ENCODE measurements at places on chromosomes 4 and X.
A peak's percentile ranks its signal among the peaks of the same experiment; 100 is the strongest.

DNA sequence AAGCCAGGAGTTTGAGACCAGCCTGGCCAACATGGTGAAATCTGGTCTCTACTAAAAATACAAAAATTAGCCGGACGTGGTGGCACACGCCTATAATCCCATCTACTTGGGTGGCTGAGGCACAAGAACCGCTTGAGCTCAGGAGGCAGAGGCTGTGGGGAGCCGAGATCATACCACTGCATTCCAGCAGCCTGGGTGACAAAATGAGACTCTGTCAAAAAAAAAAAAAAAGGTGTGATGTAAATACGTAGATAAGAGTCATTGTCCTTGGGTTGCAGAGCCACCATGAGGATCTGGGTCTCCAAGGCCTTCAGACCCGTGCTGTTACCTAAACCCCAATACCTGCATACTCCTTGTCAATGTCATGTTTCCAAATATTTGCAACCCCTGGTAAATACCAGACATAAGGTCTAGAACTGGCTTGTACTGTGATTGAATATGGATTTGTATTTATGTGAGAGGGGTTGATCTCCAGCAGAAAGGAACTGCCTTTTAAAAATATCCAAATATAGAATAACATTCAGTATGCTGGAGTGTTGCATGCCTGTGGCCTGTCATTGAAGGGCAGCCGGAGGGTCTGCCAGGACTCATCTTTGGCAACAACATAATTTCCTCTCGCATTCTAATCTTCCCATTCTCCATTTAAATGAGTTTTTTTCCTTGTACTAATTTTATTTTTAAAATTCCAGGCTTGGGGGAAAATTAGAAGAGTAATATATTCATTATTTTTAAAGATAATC, 40.4 kb downstream of the ATXN3L start:
- no peak for DNase-seq

- DNase-seq, result no peak
These were observed 620.0 kb downstream of the ANKRD50 start for GRCh38 chr4:124092541-124092984.

DNA sequence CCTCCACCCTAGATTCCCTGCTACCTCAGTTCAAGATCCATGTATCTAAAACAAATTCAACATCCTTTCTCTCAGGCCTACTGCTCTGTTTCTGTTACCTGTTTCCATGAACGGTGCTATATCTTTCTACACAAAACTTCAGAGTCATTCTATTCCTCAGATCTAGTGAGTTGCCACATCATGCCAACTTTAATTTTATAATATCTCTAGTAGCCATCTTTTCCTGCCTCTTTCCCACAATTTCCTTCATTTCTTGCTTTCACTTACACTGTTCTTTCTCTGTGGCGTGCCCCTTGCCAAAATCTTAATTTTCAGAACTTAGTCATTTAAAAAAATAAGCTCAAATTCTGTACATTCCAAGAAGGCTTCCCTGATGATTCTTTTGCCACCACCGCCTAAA, 15.2 kb downstream of the GUCY1A1 start:
- no peak for DNase-seq

DNA sequence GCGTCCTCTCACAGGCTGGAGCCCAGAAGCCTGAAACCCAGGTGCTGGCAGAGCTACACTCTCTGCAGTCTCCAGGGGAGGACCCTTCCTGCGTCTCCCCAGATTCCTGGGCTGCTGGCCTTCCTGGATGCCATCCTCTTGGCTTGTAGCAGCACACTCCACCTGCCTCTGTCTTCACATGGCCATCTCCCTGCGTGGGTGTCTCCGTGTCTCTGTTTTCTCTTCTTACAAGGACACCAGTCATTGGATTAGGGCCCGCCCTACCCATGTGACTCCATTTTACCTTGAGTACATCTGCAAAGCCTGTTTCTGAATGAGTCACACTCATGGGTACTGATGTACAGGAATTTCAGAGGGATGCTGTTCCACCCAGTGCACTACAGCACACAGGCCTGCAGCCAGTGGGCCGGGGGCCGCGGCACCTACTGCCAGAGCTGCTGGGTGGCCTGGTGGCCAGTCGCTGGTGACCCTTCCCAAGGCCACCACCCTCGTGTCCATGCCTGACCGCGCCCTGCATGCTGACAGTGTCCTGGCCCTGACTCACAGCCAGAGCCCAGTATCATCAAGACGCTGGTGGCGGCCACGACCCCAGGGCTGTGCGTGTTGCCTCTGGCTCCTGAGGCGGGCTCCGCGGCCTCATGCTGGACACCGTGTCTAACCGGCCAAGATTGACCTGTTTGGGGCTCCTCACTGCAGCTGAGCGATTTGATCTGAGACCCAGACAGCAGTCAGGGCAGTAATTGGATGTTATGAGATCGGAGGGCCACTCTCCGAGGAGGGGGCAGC, 63.6 kb upstream of the NKX1-1 start:
- no peak for DNase-seq

DNA sequence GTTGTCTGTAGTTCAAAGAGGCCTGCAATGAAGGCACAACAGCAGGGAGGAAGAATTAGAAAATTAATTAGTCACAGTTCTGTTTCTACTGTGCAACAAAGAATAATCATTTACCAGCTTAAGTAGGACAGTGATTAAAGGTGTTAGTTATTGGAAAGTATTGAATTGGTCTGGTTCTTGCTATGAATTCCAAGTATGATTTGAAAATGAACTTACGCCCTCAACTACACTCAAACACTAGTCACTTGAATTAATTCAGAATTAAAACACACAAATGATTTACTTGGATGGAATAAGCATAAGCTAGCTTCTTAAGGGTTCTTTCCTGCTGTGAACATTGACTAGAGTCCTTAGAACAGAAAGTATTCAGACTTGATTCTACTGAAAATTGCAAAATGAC, 69.9 kb upstream of the EXOC1L start:
- no peak for DNase-seq

DNA sequence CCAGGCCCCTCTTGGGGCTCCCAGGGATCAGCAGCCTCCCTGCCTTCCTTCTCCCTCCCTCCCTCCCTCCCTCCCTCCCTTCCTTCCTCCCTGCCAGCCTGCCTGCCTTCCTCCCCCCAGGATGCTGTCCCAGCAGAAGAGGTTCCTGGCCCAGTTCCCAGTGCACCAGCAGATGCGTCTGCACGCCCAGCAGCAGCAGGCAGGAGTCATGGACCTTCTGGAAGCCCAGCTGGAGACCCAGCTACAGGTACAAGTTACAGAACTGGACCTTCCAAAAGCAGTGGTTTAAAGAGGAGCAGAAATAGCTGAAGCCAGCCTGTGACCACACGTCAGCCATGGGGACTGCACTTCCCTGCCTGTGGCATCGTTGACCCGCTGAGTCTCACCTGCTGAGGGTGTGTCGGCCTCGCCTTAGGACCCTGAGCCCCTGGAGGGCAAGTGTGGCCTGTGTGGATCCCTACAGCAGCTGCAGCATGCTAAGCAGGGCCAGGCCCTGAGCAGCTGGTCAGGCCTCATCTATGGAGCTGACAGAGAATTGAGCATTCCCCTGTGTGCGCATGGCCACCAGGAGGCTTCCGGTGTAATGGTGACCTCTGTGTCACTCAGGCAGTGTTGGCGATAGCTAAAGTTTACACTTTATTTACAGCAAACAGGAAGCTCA, 84.7 kb downstream of the CRMP1 start:
- no peak for DNase-seq

GRCh38 chr4:114921790-114922591, 191.4 kb downstream of the NDST4 start:
- DNase-seq, result no peak

DNA sequence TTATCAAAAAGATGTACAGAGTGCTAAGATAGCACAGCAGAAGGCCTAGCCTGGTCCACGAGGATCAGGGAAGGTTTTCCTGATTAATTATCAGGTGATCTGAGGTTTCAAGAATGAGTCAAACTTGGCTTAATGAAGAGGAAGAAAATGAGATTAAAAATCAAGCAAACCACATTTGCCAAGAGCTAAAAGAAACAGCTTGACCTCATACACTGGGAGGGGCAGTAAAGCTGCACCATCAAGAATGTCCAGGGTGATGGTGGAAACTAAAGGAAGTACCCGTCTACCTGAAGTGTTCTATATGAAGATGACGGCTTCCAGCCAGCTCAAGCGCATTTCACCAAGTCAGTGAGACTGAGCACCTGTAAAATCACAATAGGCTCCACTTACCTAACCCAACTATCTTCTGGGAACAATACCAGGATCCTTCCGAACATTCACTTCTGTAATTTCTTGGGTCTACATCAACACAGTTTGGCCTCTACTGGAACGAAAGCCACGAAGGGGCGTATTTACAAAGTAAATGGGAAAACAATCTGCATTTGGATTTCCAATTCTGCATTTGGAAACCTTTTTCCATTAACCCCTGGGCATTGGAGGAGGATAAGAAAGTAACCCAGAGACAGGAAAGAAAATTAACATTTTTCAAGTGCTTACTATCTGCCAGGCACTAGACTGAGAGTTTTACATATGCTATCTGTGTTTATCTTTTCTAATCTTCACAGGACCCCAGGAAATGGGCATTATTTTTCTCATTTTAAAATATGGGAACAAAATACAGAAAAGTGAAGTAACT, 114.0 kb upstream of the DCLK2 start:
- DNase-seq, result no peak

DNA sequence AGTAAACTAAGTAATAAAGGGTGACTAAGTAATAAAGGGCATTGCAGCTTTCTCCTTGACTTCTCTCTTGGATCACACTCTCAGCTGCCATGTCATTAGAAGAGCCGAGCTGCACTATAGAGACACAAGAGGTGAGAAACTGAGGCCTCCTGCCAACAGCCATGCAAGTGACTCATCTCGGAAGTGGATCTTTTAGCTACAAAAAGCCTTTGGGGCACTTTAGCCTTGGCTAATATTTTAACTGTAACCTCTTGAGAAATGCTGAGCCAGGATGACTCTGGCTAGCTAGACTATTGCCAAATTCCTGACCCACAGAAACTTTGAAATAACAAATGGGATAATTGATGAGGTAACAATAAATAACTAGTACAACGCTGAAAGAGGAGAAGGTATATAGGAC, 1.5 kb upstream of the NEIL3 start:
- DNase-seq, result no peak

DNA sequence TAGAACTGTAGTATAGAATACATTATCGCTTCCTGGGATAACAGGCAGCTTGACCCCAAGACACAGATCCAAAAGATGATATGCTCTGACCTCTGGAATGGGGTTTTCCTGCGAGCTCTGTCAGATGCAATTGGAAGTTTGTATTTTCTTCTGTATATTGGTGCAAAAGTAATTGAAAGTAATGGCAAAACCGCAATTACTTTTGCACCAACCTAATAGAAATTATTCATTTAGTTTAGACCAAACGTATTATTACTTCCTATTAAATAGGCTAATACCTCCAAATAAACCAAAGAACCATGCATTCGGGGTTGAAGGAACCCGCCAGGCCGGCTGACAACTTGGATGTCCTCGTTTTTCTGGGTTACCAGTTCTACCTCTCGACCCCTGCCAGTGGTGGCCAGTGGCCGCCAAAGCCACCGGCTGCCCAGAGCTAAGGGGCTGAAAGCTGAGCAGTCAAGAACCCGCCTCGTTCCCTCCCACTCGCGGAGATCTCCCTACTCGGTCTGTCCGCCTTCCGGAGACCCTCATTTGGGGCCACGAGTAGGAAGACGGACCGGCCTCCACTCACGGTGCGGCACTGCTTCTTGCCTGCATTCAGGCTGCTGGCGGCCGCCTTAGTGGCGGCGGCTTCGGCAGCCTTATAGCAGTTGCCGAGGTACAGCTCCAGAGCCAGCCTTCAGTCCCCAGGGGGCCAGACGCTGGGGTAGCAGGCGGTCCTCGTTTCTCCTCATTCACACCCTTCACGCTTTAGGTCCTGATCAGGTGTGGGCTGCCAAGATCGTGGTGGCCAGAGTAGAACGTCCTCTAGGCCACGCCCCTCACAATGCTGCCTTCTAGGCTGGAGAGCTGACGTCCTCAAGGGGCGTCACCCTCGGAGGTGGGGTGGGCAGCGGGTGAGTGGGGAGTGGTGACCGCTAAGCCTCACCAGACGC, 121.9 kb downstream of the RBMX2 start:
- DNase-seq, result peak; percentile 15

- DNase-seq, result no peak
These were observed 105.0 kb downstream of the NDST3 start for GRCh38 chr4:118139241-118139640.

DNA sequence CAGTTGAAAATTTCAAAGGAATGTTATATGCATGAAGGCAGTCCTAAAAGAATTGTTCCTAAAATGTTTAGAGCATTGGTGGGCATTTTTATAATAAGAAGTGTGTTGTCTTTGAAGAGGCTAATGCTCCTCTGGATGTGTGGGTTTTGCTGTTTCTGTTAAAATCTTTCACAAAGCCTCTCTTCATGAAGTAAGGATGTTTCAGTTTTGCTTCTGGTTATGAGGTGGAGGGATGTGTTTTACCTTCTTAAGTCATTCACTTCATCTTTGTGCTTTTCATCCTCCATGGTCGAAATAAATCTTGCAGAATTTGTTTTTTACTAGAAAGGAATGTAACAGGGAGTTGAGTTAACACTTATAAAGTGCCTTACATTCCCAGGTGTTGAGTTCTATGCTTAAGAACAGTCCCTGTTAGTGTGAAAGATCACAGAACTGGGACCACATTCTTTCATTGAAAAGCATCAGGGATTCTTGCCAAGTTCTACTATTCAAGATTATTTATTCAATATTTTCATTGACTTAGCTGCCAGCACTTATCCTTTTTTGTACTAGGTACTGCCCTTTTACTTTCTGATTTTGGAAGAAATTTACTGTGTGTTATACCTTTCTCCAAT, 21.1 kb downstream of the FHIP1A start:
- DNase-seq, result no peak

- DNase-seq, result no peak
These were observed 61.4 kb downstream of the ANKRD17 start for GRCh38 chr4:73197220-73197619.

GRCh38 chrX:54786967-54787366, 11.1 kb downstream of the ITIH6 start:
- peak; percentile 4 for DNase-seq

- no peak for DNase-seq
These were observed 876.3 kb downstream of the C4orf33 start for GRCh38 chr4:129972257-129972656.

- DNase-seq, result no peak
These were observed 123.3 kb downstream of the KDM6A start for GRCh38 chrX:44996277-44996676.

DNA sequence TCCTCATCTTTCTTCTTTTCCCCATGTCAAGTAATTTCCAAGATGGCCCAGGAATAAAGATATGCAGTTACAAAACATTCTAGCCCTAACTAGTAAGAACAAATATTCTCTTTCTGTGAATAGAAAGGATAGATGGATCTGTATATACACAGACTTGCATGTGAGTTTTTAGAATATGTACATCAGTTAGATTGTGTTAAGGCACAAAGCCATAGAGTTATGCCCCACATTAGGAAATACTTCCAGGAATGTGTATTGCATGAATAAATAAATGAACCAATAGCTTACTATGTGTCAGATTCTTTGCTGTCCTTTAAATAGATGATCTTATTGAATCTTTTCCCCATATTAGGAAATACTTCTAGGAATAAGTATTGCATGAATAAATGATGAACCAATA, 46.0 kb upstream of the TMPRSS11E start:
- DNase-seq, result no peak

DNA sequence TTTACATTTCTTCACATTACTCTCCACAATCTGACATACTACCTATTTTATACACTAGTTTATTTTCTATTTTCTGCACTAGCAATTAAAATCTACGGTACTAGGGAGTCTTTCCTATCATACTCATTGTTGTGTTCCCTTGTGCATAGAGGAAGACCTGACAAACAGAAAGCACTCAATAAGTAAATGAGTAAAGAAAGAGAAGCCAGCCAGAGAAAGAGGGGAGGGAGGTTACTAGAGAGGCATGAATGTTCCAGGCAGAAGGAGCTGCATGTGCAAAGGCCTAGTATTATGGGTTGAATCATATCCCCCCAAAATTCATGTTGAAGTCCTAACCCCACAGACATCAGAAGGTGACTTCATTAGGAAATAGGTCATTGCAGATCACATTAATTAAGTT, 114.0 kb downstream of the ZAR1 start:
- DNase-seq, result no peak
